CD4-positive, alpha-beta T cell treated with Interleukin-21 for 1 hour (primary cell): ENCODE measurements at places on chromosomes 4 and X.

- no peak for DNase-seq
These were observed 73.9 kb downstream of the SYNPO2 start for GRCh38 chr4:118962540-118962939.

DNA sequence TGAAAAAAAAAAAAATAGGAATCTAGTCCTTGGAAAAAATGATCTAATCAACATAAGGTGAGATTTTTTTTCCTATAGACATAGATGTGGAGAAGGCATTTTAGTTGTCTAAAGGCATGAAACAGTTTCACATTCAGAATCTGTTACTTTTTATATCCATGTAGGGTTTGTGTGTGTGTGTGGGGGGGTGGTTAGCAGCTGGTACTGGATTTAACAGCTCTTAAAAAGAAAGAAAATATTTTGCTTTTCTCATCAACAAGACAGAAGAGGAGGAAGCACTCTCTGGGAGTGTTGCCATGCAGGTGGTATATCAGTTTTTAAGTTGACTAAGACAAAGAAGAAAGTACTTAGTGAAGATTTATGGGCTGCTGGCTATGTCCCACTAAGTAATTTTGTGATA, 122.3 kb downstream of the VCX3B start:
- DNase-seq = no peak

GRCh38 chr4:55397126-55397436, 1.3 kb downstream of the TMEM165 start:
- DNase-seq = no peak

DNA sequence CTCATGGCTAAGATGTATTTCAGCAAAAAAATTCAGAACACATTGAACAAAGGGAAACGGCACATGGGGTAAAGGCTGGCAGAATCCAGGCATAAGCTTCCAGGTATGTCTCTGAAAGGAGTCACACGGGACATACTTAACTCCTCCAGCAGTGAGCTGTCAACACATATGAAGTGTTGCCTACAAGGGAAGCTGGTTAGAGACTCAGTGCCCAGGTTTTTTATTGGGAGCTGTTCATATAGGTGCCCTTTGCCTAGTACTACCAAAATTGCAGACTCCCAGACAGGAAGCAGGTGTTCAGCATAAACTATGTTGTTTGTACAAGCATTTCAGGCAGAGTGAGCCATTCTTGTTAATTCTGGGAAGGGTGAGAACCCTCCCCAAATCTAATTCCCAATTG, 77.4 kb upstream of the PUDP start:
- DNase-seq = no peak

GRCh38 chr4:122533841-122534240, 77.3 kb upstream of the IL2 start:
- no peak for DNase-seq

- DNase-seq = no peak
These were observed 50.0 kb downstream of the ATOH1 start for GRCh38 chr4:93878566-93878965.

- DNase-seq = no peak
These were observed 6.3 kb upstream of the TRPC5OS start for GRCh38 chrX:111869639-111870034.
